ENCODE measurements at places on chromosomes 13 and 19.

DNA sequence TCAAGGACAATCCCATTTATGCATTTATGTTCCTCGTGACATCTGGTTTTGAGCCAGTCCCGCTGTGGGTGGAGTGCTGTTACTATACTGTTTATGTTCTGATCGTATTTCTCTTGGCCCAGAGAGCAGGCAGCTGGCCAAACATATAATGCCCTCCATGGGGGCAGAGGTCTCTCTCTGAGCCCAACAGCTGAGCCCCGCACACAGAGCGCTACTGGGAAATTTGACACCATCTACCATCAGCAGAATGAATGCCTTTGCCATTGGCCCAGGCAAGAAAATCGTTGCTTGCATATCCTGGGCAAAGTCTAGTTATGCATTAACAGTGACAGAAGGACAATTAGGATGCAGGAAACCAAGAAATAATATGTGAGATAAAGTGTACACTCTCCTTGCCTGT is 126.8 kb upstream of the CACNA1A start:
- peak; percentile 55 for DNase-seq

DNA sequence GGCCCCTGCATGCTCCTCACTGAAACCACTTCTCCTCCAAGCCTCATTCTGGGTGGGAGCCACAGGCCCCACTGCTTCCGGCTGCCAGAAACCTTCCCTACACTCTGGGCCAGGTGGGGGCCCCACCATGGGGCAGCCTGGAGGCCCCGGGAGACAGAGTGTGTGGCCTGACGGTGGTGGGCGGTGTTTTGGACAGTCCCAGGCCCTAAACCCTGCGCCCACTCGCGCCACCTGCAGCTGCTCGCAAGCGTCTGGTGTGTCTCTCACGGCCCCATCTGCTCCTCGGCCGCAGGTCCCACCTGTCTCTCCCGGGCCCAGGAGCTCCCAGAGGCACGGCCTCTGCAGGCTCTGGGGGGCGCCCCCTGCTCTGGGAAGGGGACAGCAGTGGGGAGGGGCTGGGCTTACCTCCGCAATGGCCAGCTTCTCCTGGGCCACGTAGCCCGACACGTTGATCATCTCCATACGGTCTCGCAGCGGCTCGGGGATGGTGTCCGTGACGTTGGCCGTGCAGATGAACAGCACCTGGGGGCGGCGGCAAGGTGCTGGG is 5.6 kb downstream of the RPL36 start:
- DNase-seq, result no peak

DNA sequence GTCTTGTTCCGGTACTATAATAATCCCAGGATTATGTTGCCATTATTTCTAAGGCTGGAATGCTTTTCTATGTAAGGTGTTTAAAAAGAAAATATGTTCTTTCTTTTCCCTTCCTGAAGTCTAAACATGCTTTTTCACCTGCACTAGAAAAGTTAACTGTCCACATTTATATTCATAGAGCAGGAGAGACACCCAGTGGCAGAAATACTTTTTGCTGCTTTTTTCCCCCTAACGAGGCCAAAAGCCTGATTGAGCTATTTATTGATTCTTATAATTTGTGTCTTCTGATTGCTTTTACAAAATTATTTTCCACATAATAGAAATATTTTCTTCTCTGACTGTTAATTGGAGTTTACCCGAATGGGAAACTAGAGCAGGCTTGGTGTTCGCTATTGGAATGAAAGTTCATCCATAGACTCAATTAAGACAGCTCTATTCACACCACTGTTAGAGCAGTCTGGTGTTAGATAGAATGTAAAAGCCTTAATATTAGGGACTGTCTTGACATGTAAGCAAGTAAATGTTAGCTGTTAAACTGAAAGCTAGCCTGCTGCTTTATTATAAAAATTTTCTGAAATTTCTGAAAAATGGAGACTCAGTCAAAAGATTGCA is 15.8 kb downstream of the GPR180 start:
- no peak for DNase-seq

GRCh38 chr13:59982631-59983382 is 180.9 kb downstream of the DIAPH3 start:
- DNase-seq, result peak; percentile 20

DNA sequence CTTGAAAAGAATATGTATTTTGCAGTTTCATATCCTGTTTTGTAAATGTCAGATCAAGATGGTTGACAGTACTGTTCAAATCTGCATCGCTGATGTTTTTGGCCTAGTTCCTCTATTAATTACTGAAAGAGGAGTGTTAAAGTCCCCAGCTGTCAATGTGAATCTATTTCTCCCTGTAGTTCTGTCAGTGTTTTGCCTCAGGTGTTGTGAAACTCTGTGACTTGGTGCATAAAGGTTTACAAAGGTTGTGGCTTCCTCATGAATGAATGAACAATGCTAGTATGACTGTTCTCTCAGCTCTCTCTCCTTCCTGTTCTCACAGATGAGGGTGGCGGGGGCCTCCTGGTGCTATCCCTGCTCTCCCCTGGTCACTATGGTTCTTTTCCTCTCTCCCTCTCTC is 142.4 kb downstream of the MYCBP2 start:
- no peak for DNase-seq

DNA sequence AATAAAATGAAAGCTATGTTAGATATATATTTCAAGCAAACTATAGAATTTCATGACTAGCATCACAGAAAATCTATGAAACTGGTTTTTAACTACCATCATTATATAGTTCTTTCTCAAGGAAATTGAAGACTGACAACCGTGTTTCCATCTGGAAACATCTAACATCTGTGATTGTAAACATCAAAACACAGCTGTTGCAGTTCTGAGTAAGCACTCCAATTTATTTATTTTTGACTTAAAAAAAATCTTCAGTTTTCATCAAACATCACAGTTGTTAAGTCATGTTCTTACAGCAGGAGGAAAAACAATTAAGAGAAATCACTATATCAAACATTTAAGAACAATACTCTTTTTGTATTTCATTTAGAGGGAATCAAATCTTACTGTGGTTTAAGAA is 1653.0 kb upstream of the MIR17HG start:
- no peak for DNase-seq

DNA sequence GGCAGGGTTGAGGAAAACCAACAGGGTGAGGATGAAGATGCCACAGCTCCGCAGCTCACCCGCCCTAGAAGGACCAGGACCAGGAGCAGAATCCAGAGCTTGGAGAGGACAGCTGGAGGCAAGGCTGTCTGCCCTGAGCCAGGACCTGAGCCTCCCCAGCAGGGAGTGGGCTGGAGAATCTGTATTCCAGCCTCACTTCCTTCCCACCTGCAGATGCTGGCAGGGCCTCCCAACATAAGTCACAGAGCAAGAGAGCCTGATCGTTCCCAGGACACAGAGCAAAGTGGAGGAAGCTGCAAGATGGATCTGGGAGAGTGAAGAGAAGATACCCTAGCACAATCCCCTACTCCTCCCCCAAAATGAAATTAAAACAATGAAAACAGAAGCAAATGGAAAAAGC is 61.7 kb upstream of the WASF3 start:
- DNase-seq, result no peak

GRCh38 chr19:41018736-41019290 is 27.7 kb downstream of the CYP2B6 start:
- DNase-seq, result no peak

Measured in fibroblast of skin of back (primary cell).